ENCODE measurements at places on chromosomes 5 and 9.

DNA sequence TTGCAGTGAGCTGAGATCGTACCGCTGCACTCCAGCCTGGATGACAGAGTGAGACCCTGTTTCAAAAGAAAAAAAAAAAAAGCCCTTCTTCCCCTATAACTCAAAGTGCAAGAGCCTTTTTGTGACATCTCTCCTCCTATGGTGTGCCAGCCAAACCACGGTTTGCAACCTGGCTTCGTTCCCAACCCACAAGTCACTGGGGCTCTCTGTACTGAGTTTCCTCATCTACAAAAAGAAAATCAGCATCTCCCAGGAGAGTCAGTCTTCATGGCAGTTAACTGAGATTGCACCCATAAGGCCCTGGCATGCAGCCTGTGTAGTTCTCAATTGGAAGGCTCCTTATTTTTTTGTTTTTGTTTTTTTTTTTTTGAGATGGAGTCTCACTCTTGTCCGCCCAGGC lies 14.8 kb downstream of the ODF2 start:
- no peak for DNase-seq

DNA sequence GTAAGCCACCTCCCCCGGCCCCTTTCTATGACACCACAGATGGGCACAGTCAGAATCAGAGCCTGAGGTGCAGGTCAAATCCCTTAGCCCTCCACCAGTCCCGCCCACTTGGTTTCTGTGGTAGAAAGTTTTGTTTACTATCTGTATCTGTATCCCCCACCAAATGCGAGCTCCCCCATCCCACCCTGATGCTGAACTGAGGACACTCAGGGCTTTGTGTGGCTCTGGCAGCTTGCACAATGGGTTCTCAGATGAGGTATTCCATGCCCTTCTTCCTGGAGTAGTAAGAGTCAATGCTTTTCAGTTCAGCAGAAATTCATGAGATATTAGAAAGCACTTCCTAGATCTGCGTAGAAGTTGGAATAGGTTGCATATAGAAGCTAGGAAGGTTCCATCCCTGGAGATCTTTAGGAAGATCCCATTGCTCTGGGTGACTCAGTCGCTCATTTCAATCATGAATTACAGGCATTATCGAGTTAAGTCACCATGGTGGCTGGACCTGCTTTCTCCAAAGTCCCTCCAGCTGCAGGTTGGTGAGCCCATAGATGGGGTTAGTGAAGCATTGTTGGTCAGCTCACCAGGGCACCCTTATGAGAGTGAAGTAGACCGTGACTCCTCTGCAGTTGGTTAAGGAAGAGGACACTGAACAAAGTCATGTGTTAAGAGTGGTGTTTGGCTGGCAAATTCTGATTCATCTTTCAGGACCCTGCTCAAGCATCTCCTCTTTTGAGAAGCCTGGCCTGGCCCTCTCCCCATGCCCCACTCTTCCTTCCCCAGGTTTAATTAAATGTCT lies 10.6 kb upstream of the KCNIP1 start:
- peak; percentile 97 for DNase-seq

- DNase-seq, result peak; percentile 60
Observed at GRCh38 chr5:173395257-173395932, 67.2 kb upstream of the STC2 start.

DNA sequence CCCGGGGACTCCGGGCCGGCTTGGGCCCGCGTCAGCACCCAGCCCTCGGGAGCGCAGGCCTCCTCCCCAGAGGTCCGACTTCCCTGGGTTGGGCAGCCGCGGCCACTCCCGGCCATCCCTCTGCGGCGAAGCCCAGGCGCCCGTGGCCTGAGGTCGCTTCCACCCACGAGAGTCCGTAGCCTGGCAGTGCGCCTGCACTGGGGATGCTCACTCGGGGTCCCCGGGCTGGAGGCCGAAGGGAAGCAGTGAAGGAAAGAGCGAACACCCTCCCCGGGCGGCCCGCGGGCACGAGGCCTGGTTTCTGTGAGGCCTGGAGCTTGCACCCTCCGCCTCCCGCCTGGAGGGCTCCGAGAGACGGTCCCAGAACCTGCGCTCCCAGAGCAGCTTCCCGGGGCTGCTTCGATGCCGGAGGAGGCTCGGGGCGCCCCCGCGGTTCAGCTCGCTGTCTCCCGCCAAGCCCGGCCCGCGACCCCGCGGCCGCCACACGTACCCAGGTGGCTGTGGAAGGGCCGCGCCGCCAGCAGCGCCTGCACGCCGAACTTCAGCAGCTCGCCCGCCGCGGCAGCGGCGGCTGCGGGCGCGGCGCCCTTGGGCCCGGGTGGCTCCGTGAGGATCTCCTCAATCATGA lies 607 bp downstream of the BARX1 start:
- no peak for DNase-seq

- DNase-seq, result no peak
Observed at GRCh38 chr5:135053278-135053677, 19.2 kb upstream of the PITX1 start.

DNA sequence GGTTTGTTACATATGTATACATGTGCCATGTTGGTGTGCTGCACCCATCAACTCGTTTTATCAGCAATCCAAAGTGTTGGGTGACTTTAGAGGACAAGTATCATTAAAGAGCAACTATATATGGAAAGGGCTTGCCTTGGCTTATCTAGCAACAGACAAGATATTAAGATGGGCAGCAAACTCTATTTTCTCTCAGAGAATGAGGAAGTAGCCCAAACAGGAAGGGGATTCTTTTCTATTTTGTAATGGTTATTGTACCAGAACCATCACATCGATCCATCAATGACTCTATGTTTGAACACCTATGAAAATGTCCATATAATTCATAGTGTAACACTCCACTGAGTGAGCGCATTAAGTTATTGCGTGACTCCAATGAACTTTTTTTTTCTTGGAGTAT lies 260.1 kb upstream of the SLC24A2 start:
- no peak for DNase-seq

GRCh38 chr9:91289244-91289643 lies 72.5 kb downstream of the AUH start:
- no peak for DNase-seq

- DNase-seq, result no peak
Observed at GRCh38 chr5:107196500-107197059, 474.2 kb downstream of the EFNA5 start.

DNA sequence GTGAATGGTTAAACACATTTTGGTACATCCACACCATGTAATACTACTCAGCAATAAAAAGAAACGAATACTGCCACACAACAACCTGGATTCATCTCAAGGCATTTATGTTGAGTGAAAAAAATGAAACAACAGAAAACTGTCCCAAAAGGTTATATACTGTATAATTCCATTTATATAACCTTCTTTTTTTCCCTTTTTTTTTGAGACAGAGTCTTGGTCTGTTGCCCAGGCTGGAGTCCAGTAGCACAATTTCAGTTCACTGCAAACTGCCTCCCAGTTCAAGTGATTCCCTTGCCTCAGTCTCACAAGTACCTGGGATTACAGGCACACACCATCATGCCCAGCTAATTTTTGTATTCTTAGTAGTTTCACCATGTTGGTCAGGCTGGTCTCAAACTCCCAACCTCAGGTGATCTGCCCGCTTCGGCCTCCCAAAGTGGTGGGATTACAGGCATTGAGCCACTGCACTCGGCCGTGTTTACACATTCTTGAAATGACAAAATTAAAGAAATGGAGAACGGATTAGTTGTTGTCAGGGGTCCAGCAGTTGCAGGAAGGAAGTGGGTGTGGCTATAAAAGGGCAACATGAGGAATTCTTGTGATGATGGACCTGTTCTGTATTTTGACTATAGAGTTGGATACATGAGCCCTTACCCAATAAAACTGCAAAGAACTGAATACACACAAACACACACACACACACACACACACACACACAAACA lies 17.4 kb downstream of the PPP6C start:
- DNase-seq, result no peak

DNA sequence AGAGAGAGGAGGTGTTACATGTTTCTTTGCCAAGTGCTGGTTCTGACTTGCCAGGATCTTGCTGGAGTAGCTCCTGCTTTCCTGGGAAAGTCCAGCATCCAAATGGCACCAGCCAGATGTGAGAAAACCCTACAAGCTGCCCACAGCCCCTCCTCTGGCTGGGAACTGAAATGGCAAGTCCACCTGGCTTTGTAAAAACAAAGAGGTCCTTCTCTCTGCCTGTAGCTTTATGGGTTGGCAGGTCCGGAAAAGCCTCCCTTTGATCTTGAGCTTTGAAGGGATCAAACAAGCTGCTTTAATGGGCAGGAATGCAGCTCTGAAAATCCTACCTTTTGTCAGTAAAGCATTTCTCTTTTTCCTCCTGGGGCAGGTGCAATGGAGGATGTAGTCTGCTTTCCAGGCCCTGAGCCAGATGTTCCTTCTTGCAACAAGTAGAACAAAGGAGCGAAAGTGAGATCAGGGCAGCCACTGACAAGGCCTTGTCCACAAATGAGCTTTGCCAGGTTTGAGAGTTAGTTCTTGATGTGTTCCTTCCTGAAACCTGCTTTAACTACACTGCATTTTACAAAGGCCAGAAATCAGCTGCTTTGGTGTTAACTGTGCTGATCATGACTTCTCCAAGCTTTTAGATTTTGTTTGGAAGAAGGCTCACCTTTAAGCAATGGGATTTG lies 456.7 kb downstream of the ZNF608 start:
- no peak for DNase-seq

- peak; percentile 21 for DNase-seq
Observed at GRCh38 chr5:128905568-128906110, 59.6 kb upstream of the SLC27A6 start.

Measured in RCC 7860 (cell line).